Bone marrow (tissue), 2 donors: ENCODE measurements at places on chromosomes 12 and 14.

DNA sequence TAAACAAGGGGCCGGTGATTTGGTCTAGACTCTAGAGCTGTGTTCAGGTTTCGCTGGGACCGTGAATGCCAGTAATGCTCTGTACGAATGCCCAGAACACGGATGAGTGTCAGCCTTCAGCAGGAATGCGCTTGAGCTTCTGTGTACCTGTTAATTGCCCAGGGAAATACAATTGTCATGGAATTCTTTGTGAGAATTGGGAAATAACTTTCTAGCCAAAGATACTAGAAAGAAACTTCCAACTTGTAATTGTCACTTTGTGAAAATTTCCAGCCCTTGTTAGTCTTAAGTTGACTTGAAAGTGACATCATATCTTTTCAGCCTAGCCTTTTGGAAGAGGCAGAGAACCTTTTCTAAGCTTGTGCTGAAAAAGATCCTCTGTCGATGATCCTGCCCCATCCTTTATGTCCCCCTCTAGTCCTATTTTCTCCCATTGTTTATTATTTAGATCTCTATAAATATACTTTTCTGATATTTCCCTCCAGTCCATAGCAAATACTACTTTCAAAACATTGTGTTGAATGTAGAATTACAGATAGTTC is 2.7 kb downstream of the CHST11 start:
- no peak for DNase-seq

- peak; percentile 32 for DNase-seq
Observed at GRCh38 chr12:34097213-34097612, 74.9 kb downstream of the ALG10 start.

DNA sequence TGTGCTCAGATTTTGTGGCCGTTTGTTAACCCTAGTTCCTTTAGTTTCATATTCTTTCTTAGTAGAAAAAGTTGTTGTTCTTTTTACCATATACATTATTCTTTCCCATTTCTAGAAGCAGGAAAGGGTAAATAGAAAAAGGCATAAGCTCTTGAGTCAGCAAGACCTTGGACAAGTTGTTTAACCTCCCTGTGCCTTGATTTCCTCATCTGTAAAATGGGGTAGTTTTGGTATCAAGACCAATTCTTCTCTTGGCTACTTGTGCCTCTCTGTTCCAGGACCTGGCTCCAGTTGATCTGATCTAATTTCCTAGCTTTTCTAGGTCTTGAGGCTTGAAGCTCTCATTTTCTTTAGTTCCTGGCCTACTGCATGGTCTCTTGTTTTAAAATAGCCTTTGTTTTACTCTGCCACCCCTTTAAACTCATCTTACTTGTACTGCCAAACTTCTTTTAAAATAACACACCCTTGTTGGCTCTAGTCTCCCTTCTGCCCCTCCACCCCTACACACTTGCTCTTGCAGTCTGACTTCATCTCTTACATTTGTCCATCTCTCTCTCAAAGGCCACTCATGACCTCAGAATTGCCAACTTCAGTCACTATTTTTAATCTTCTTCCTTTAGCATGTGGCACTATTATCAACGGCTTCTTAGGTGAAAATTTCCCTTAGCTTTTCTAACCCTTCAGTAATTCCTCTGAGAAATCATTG is 143.7 kb downstream of the TTLL5 start:
- no peak for DNase-seq

DNA sequence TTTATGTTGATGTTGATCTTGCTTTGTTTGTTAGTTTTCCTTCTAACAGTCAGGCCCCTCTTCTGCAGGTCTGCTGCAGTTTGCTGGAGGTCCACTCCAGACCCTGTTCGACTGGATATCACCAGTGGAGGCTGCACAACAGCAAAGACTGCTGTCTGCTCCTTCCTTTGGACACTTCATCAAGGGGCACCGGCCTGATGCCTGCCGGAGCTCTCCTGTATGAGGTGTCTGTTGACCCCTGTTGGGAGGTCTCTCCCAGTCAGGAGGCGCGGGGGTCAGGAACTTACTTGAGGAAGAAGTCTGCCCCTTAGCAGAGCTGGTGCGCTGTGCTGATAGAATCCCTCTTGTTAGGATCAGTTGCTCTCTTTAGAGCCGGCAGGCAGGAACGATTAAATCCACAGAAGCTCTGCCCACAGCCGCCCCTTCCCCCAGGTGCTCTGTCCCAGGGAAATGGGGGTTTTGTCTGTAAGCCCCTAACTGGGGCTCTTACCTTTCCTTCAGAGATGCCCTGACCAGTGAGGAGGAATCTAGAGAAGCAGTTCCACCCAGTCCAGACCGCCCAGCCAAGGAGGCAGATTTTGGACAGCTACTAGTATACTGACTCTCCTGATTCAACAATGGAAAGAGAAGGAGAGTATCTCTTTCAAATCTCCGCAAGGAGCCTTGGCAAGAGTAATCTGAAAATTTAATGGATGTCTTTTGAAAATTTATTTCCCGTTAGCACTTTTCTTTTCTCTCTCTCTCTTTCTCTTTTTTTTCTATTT is 25.2 kb downstream of the MIA2 start:
- no peak for DNase-seq

- no peak for DNase-seq
Observed at GRCh38 chr12:72277415-72277814, 5.2 kb downstream of the TRHDE start.

DNA sequence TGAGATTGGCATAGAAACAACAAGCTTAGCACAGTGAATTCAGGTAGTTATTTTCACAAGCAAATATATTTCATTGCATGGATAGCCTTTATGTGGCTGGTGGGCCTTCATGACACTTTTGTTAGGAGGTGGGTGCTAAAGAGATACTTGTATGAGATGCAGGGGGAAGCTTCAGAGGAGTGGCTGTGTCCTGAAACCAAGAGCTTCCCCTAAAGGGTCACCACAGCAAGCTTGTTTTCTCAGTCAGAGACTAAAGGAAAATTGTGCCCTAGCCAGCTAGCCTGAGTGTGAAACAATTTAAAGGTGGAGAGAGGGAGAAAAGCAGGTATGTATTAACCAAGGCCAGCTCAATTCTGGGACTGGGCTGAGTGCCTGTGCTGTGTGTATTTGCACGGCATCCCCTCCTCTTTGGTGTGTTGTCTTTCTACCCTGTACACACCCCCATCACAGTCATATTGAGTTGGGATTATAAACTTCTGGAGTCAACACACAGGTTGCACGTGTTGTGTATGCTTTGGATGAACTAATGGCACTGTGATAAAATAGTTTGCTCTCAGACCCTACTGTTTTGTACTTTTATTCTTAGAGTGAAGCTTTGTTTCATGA is 79.2 kb downstream of the RASSF8 start:
- no peak for DNase-seq

DNA sequence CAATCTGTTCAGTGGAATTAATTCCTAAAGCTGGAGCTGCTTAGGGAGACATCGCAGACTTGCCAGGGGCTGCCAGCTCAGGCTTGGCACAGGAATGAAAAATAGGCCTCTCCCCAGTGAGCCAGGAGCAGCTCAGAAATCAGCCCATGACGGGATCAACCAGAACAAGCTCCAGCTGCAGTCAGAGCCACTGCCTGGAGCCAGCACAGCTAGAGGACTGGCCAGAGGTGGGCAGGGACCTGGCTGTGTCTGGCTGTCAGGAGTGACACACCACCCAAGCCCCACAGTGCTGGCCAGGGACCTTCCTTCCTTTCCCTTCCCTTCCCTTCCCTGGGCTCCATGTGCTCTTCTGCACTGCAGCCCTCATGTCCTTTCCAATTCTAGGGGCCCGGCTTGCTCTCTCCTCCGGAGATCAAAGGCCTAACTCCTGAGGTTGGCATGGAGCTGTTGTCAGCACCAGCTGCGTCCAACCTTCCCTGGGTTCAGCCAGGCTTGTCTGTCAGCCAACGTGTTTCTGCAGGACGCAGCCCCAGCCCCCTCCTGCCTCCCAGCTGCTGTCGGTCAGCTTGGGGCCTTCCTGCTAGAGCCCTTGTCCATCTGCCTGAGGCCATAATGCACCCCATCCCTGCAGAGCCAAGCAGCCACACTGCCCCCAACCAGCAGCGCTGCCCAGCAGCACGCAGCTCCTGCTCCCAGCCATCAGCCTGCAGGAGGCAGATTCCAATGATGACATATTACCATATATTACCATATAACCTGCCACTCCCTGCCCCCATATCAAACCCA is 149.3 kb downstream of the CALM1 start:
- no peak for DNase-seq

- DNase-seq, result no peak
Observed at GRCh38 chr14:77752799-77753516, 8.0 kb downstream of the SNW1 start.

GRCh38 chr12:25101092-25101445 is 93.9 kb downstream of the DNAI7 start:
- no peak for DNase-seq
